ENCODE measurements at places on chromosomes 5 and 9.
A peak's percentile ranks its signal among the peaks of the same experiment; 100 is the strongest.

DNA sequence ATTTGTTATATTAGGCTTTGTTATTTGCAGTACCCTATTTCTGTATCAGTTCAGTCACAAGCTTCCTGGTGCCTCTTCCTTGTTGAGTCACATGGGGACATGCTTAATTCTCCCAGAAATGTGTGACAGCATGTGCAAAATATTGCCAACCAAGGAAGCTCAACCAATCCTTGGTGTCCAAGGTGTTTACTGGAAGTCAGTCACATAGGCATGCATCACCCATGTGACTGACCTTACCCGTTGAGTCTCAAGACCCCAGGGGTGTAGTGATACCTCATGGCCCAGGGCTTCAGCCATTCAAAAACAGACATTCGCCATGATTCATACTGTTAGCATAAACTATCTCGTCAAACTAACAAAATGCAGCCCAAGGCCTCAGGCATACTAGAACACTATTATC lies 9.3 kb upstream of the ANKDD1B start:
- DNase-seq = no peak

GRCh38 chr9:100216178-100216787 lies 117.2 kb downstream of the INVS start:
- peak; percentile 47 for DNase-seq

GRCh38 chr5:88694023-88694679 lies 188.8 kb downstream of the MEF2C start:
- no peak for DNase-seq

DNA sequence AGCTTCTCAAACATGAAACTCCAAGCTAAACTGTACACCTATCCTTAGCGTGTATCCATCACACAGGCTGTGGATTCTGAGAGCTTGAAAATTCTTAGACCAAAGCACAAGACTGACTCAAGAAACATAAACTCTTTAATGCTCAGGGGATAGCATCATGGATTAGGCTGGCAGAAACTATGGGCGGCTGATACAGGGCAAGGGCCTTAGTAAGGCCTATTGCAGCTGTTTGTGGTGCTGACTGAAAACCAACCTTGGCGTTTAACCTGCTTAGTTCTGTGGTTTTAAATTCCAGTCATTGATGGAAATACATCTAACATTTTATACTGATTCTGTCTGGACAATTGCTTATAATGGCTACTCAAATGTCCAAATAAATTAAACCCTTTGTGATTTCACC lies 183.7 kb downstream of the TLR4 start:
- no peak for DNase-seq

GRCh38 chr5:473551-474192 lies 30.7 kb downstream of the EXOC3 start:
- DNase-seq = peak; percentile 54

DNA sequence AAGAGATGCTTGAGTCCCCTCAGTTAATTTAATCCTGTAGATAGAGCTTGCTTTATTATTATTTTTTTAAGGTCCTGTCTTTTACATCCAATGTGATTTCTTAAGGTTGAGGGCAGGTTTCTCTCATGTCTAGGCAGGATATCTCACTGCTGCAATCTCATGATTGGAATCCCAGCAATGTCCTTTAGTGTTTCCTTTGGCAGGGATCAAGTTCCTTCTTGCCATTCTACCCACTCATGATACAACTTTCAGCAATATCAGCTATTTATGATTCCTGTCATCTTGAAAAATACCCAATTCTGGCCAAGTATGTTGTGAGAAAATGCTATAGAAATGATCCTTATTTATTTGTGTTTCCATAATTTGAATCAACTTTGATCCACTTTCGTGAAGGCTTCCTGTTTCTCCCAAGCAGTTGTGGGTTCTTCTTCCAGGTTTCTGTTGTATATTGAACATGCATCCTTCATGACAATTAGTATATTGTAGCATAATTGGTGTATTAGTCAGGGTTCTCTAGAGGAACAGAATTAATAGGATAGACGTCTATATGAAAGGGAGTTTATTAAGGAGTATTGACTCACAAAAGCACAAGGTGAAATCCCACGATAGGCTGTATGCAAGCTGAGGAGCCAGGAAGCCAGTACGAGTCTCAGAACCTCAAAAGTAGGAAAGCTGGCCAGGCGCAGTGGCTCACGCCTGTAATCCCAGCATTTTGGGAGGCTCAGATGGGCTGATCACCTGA lies 18.4 kb upstream of the VPS13A start:
- peak; percentile 27 for DNase-seq

GRCh38 chr5:76714751-76715485 lies 1.0 kb upstream of the F2R start:
- DNase-seq = peak; percentile 28

DNA sequence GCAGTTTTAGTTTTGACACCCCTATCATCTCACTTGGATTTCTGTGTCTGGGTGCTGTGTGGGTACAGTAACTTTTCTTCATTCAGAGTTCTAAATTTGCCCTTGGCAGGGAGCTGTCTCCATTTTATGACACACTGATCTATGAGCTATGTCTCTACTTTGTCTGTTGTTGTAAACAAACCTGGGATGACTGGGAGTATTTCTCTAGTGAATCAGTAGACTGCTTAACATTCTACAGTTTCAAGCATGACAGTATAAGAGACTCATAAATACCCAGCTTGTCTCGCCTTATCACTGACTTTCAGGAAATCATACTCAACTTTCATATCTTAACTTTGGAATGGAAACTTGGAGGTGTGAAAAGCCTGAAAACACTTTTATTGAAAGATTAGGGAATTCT lies 212.1 kb upstream of the NUDT12 start:
- DNase-seq = no peak

GRCh38 chr5:30838936-30839496 lies 354.5 kb upstream of the CDH6 start:
- no peak for DNase-seq

Measured in AG20443 (cell line).